ENCODE measurements at places on chromosomes 5 and 9.

DNA sequence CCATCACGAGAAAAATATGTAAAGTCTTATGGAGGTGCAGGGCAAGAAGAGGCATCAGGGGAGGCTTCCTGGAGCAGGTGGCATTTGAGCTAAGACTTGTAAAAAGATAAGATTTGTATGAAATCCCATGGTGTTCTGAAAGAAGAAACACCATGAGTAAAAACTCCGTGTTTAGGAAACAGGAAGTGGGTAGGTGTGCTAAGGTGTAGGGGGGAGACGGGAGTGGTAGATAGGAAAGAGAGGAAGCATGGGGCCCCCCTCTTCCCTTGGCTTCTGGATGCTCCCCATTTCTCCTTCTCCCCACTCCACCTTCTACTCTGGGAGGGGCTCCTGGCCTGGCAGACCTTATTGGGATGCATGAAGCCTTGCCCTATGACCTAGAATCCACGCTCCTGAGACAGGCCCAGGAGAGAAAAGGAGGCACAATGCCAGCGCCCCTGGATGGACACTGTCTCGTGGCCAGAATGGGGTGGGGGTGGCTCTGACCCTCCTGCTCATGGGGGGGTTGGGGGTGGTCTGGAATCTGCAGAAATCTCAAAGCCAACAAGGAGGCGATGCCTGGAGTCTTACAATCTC lies 103.6 kb downstream of the GTF3C4 start:
- DNase-seq: no peak

DNA sequence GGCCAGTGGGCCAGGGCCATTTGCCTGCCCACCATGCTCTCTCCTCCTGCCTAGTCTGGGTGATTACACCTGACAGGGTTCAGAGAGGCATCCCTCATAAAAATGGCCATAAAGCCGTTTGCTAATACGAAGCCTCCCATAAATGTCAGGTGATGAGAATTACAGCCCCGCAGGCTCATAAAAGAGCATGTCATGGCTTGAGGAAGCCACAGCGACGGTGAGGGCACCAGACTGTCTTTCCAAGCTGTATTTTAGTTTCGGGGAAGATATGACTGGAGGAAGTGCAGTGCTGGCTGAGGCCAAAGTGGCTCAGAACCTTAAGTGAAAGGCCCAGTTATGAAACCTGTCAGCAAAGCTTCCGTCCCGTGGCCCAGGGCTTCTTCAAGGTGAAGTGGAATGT lies 18.5 kb upstream of the TCERG1 start:
- DNase-seq: no peak

DNA sequence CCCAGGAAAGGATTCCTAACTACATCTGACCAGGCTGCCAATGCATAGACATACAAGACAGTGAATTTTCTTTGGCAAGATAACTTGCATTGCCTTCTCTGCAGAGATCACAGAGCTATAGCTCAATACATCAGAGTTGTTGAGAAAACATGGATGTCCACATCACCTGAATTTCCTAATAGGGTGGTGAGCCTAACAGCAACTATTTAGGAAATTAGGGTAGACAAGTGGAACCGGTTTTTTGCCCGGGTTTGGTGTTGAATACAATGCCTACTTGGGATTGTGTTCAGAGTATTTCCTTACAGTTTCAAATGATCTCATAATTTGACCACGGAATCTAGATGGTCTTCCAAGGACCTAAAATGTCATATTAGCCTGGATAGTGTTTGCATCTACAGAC lies 262.7 kb downstream of the KIF4B start:
- no peak for DNase-seq

DNA sequence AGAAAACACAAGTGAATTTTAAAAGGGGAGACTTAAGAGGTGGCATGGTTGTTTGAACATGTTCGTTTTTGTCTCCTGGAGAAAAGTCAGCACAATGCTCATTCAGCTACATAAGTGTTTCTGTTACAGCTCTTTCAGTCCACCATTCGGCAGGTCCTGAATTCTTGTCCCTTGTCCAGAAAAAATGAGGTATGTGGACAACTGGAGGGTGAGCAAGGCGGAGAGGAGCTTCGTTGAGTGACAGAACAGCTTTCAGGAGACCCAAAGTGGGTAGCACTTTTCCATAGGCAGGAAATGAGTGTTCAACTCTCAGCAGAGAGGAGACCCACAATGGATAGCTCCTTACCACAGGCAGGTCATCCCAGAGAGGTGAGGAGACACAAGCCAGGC lies 4.9 kb downstream of the PDCD1LG2 start:
- DNase-seq: no peak

DNA sequence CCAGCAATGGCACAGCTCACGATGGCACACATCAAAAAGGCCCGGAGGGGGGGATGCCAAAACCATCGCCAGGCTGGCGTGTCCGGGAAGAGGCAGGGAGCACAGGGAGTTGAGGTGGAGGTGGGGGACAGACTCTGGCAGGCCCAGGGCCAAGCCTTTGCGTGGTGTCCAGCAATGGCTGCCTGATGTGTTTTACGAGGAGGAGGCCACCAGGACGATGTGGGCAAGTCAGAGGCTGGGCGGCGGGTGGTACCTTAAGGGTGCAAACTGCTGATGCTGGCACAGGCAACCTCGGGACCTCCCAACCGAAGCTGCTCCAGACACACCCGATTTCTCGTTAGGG lies 4.7 kb downstream of the VAV2 start:
- no peak for DNase-seq

- no peak for DNase-seq
Observed at GRCh38 chr5:170357955-170358444, 31.2 kb downstream of the KCNMB1 start.

DNA sequence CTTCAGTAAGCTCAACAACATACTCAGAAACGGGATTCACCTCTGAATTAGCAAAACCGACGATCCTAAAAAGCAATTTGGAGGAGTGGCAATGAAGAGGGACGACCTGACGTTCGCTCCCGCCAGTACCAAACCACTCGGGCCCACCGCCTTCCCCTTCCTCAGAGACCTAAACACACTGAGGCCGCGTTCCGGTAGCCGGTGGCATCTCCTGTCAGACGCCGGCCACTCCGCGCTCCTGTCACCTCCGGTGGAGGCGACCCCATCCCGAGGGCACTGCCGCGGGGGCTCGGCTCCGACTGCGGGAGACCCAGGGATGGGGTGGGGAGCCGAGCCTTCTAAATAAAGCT lies 617 bp downstream of the PPP6C start:
- no peak for DNase-seq
